ENCODE measurements at places on chromosomes 1 and 21.

DNA sequence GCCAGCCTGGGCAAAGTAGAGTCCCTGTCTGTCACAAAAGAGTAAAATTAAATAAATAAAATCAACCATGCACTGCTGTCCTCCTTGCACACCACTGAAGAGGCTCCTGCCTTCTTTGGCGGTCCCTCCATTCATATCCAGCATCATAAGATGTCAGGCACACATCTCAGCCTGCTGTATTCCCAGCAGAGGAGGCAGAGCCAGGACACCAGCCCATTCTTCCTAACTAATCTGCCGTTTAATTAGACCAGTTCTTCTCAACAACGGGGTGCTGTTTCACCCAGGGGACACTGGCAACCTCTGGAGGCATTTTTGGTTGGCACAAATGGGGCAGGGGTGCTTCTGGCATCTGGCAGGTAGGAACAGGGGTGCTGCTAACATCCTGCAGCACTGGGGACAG, 119.7 kb downstream of the ETS2 start:
- H3K4me1 ChIP-seq: peaks cover 7% of the 10 kb centered on the region
- H3K27ac ChIP-seq: no peak overlapping the region
- H3K36me3 ChIP-seq: no peaks in the 10 kb centered on the region
- peaks cover 21% of the 10 kb centered on the region for H3K27me3 ChIP-seq
- no peak overlapping the region for H3K4me3 ChIP-seq

- no peaks in the 10 kb centered on the region for H3K27me3 ChIP-seq
- no peak overlapping the region for H3K4me3 ChIP-seq
- no peaks in the 10 kb centered on the region for H3K36me3 ChIP-seq
- DNase-seq: no peak
- H3K4me1 ChIP-seq: no peaks in the 10 kb centered on the region
Measured at GRCh38 chr1:174118751-174119150, 40.6 kb upstream of the RABGAP1L start.

- DNase-seq: no peak
- H3K4me1 ChIP-seq: peaks cover 91% of the 10 kb centered on the region
Measured at GRCh38 chr1:89692601-89693521, 59.9 kb downstream of the LRRC8C start.

DNA sequence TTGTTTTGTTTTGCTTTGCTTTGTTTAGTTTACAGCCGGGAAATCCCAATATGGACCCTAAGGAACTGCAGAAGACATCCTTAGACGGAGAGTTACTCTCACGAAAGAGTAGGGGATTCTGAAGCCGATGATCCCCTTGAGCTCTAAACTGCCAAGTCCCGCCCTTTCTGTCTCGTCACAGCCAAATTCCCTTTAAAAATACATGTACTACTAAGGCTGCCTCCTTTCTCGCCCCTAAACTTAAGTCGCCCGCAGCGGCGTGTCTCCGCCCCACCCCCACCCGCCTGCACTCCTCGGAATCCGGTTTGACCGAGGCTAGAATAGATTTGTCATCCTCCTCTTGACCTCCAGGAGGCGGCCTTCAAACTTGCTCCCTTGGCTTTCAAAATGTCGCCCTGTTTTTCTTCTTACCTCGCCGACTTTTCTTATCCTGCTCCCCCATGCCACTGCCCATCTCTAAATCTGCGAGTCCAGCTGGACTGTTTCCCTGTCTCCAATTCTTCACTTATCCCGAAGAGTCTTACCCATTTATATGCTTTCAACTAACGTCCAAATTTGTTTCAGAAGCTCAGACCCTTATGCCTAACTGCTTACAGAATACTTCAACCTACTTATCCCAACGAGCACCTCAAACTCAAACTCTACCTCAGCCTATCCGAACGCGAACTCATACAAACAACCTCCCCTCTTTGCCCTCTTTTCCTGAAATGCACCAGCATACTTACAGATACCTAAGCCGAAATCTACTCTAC, 10.9 kb upstream of the BOLA1 start:
- peaks cover 9% of the 10 kb centered on the region for H3K4me1 ChIP-seq
- H3K27me3 ChIP-seq: no peaks in the 10 kb centered on the region
- H3K36me3 ChIP-seq: no peaks in the 10 kb centered on the region
- peak; percentile 86 for DNase-seq
- H3K4me3 ChIP-seq: no peak overlapping the region

DNA sequence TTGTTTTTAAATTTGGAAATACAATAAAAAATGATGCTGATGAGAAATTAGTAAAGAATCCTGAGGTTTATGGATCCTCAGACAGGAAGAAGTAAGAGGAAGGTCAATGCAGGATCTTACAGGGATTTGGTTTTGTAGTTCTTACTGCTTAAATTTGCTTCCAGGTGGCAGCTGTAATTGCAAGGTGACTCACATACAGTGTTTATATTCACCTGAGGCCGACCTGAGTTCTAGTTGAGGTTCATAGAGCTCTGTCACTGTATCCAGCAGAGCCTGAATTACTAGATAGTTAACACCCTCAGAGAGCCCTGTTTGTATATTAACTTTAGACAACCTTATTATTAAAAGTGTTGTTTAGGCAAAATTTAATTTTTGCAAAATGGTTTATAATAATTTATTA, 1.4 kb upstream of the WDR26 start:
- peaks cover 23% of the 10 kb centered on the region for H3K36me3 ChIP-seq
- H3K4me1 ChIP-seq: peaks cover 50% of the 10 kb centered on the region
- H3K4me3 ChIP-seq: peak overlapping the region; percentile 96
- no peaks in the 10 kb centered on the region for H3K27me3 ChIP-seq
- peak overlapping the region; percentile 99 for H3K27ac ChIP-seq
- no peak for DNase-seq

DNA sequence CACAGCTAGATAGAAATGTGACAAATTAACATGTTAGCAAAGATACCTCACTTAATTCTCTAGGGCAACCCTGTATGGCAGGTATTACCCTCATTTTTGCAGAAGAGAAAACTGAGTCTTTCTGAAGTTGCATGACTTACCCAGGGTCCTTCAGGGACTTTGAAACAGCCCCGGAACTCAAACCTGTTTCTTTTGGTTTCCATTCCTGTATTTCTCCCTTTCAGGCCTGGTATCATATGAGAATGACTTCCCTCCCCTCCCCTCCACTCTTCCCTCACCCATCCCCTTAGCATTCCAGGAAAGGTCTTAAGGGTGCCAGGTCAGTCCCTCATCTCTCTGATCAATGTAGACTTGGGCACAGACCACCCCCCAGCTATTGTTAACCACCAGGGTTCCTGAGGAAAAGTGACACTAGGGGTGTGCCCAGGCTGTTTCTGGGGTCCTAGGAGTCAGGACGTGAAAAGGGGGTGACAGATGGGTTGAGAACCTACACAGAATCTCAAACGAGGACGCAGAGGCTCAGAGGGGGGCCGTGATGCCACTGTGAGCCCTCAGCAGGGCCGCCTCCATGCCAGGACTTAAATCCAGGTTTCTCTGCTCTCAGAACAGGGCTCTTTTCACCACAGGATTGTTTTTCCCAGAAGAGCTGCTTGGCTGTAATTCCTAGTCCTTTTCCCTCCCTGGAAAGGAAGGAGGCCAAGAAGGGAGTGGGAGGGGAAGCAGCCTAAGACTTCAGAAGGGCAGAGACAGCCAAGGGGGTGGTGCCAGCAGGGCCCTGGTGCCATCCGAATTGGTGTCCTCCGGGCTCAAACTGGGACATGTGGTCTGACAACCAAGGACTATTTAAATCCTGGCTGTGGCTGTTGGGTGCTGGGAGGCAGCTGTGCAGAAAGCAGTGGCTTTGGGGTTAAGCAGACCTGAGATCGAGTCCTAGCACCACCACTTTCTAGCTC, 2.1 kb upstream of the WASF2 start:
- no peaks in the 10 kb centered on the region for H3K27me3 ChIP-seq
- H3K36me3 ChIP-seq: peaks cover 2% of the 10 kb centered on the region
- H3K4me3 ChIP-seq: no peak overlapping the region
- DNase-seq: no peak
- H3K4me1 ChIP-seq: peaks cover 37% of the 10 kb centered on the region

- DNase-seq: peak; percentile 44
- peak overlapping the region; percentile 32 for H3K4me3 ChIP-seq
- H3K27me3 ChIP-seq: no peaks in the 10 kb centered on the region
- H3K4me1 ChIP-seq: peaks cover 67% of the 10 kb centered on the region
- peaks cover 7% of the 10 kb centered on the region for H3K36me3 ChIP-seq
Measured at GRCh38 chr1:150162862-150163706, 13.4 kb downstream of the PLEKHO1 start.

- H3K27me3 ChIP-seq: peaks cover 23% of the 10 kb centered on the region
- H3K4me1 ChIP-seq: peaks cover 2% of the 10 kb centered on the region
- no peak overlapping the region for H3K27ac ChIP-seq
Measured at GRCh38 chr1:22364764-22365163, 86.9 kb upstream of the ZBTB40 start.

DNA sequence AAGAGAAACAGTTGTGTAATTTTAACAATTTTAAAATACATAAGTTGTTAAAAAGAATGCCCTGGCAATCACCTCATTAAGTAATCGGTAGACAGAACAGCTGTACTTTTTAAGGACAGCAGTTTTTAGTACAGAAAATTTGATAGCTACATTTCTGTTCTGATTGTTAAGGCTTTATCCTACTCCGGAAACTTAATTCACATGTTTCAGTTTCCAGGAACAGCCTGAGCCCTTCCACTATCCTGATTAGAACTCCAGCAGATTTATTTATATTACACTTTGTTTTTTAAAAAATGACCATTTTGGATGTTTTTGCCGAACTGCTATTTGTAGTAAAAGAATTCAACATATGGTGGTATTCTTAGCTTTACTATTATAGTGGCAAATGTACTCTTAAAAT, 8.7 kb downstream of the PRRC2C start:
- no peaks in the 10 kb centered on the region for H3K27me3 ChIP-seq
- H3K4me1 ChIP-seq: peaks cover 84% of the 10 kb centered on the region
- peaks cover 45% of the 10 kb centered on the region for H3K36me3 ChIP-seq
- H3K4me3 ChIP-seq: no peak overlapping the region
- DNase-seq: no peak

DNA sequence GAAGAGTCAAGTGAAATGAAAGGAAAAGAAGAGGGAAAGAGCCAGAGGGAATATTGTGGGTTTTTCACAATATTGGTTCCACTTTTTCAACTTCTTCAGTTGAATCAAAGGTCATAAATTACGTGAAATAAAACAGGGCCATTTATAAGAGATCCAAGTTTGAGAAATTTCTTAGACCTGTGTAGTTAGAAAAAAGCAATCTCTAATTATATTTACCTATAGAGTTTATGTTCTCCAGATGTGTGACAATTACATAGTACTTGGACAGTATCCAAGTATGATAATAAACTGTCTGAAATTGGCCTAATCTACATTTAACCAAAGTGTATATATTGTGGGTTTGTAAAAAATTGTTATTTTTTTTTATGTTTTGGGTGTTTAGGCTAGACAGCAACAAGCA, 14.4 kb downstream of the DR1 start:
- no peak overlapping the region for H3K4me3 ChIP-seq
- H3K27me3 ChIP-seq: no peaks in the 10 kb centered on the region
- peaks cover 70% of the 10 kb centered on the region for H3K36me3 ChIP-seq
- no peak for DNase-seq
- no peak overlapping the region for H3K27ac ChIP-seq
- H3K4me1 ChIP-seq: peaks cover 44% of the 10 kb centered on the region

DNA sequence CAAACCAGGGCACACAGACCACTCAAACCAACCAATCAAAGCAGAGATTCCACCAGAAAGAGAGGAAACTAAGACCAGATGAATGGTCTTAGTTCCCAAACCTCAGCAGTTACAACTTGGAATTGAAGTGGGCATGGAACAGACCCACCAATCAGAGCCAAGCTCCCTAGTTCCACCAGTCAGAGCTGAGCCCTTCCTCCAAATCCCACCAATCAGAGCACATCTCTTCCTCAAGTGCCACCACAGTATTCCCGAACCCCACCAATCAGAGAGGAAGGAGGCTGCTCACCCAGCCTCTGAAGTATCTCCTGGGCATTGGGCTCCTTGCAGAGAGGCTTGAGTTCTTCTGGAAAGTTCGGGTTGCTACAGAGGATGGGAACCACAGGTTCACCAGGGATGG, 1.4 kb downstream of the GUCA2A start:
- DNase-seq: no peak
- no peaks in the 10 kb centered on the region for H3K36me3 ChIP-seq
